NCI-H2029 treated with DMSO at 0.1 percent for 48 hours (cell line): ENCODE measurements at places on chromosomes 6 and 20.

- no peak for DNase-seq
Measured at GRCh38 chr6:113734982-113735381, 122.2 kb upstream of the MARCKS start.

- no peak for DNase-seq
Measured at GRCh38 chr6:41505122-41506049, 40.8 kb upstream of the FOXP4 start.

- DNase-seq = peak; percentile 64
Measured at GRCh38 chr6:17705428-17705777, 1.3 kb downstream of the NUP153 start.

GRCh38 chr6:28211840-28212509, 13.1 kb upstream of the ZSCAN9 start:
- no peak for DNase-seq

DNA sequence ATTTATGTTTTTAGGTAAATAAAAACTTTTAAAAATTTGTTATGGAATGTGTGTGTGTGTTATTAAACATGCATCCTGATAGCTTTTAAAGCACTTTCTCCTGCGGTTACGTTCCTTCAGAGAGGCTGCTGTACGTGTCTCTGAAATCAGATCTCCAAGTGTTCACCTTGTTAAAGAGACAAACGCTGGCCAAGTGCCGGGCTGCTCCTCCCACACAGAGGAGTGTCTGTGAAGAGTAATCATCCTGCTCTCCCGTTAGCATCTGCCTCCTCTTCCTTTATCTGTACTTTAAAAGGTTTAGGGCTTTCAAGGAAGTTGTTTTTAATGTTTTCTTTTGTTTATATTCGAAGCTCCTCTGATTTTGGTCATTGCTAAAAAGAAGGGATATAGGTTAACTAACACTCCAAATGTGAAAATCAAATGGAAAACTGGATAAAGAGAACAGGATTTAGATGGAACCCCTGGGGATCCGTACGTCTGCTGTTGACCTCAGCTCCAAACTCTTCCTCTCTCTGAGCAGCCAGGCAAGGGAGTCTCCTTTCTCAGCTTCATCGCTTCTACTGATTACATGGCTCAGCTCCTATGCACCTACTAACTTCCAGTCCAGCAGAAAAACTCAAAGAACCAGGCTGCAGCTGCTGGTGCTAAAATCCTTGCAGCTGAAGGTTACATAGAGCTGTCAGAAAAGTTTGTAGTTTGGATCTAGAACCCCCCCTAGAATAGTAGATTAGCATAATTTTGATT, 20.0 kb downstream of the IRF4 start:
- peak; percentile 77 for DNase-seq

DNA sequence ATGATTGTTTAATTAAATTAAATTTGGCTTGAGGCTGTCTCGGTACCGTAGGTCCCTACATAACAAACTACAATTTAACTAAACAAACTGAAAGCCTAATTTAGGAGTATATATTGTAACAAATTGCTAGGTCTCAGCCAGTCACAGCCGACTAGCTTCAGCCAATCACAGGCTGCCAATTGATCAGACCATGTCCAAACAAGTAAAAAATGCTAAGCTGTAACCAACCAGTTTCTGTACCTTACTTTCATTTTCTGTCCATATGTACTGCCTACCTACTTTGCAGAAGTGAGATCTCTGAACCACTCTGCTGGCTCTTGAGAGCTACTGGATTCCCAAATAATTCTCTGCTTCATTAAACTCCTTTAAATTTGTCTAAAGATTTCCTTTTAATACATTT, 648.0 kb upstream of the GJE1 start:
- DNase-seq = peak; percentile 74
